ENCODE measurements at places on chromosomes 4 and X.

- no peak for DNase-seq
These were observed 6.5 kb upstream of the RNF4 start for GRCh38 chr4:2462218-2462991.

DNA sequence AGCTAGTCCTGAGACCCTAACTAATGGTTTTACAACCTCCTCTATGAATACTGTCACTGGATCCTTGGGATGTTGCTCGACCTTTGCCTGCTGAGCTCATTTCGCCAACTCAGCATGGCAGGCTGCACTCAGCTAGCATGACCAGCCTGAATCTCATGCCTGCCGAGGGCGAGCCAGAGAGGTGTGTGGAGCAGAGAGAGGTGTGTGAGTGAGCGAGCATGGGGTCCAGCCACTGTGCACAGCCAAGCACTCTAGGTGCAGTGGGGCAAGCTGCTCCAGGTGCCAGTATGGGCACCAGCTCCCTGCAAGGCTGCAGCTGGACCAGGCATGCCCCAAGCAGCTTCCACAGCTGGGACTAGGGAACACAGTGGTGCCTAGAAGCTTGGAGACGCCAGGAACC, 410.9 kb downstream of the PCDH10 start:
- DNase-seq: no peak

DNA sequence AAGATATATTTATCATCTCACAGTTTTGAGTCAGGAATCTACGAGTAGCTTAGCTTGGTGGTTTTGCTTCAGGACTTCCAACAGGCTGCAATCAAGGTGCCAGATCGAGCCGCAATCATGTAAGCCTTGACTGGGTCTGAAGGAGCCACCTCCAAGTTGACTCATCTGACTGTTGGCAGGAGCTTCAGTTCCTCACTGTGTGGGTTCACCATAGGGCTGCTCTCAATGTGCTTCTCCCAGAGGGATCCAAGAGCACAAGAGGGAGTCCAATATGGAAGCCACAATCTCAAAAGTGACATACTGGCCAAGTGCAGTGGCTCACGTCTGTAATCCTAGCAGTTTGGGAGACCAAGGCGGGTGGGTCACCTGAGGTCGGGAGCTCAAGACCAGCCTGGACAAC, 26.5 kb downstream of the DCHS2 start:
- DNase-seq: no peak

- DNase-seq: no peak
These were observed 163.4 kb upstream of the ITM2A start for GRCh38 chrX:79530310-79531108.

GRCh38 chr4:120155287-120155686, 88.6 kb upstream of the MAD2L1 start:
- no peak for DNase-seq

DNA sequence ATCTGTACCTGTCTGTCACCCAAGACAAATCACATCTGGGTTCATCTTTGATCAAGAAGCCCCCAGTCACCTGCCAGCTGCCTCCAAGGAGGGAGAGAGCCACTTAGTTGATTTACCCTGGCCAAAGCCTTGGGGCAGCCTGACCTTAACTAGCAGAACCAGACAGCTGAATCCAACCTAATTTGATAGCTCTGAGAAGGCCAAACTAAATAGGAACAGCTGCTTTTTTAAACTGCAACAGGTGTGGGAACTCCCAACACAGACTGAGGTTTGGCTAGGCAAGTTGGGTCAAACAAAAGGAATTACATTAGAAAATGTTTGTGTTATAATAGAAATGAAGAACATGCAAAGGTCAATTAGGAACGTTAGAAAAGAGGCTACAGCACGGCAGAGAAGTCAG, 375.7 kb downstream of the NLGN4X start:
- DNase-seq: no peak

- no peak for DNase-seq
These were observed 111.6 kb downstream of the FAM53A start for GRCh38 chr4:1572521-1572920.

GRCh38 chr4:121073672-121074381, 1.5 kb upstream of the NDNF start:
- DNase-seq: no peak

DNA sequence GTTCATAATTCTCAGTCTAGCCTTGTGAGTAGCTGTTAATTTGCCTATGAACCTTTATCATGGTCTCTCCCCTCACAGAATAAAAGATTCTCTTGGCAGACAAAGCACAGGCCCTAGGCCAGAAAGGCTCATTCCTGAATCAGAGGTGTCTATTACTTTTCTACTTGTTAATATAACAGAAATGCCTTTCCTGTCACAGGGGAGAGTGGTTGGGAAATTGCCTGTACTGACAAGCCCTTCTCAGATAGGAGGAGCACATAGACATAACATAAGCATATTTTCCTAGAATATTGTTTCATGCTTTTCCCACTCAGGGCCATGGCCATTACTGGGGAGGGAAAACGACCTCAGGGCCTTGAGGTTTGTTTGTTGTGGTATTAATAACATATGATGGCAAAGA, 308.3 kb downstream of the BMPR1B start:
- no peak for DNase-seq

DNA sequence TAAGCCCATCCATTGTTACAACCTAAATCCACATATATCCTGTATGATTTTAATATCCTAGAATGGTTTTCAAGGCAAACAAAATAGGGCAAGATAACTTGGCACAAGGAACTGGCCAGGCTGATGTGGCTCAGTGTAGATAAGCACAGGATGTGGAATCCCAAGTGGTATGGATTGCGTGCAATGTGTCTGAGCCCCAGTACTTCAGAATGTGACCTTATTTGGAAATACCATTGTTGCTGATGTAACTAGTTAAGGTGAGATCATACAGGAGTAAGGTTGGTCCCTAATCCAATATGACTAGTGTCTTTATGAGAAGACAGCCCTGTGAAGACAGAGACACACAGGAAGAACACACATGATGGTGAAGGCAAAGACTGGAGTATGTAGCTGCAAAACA, 72.4 kb downstream of the IL21 start:
- DNase-seq: no peak

DNA sequence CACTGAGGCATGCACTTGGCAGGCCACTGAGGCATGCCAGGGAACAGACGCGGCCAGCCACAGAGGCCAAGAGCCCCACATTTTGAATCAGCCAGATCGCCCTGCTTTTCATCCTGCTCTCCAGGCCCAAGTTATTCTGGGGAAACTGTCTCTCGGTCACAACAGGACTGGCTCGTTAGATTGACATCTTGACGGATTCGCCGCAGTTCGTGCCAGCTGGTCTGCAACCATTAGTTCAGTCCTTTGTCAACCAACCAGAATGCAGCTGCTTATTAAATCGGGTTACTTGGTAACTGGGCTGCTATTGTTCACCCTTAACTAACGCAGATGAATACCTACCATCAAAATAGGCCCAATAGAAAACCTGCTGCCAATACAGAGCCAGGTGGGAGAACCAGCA, 16.7 kb downstream of the CLDN34 start:
- DNase-seq: no peak

- no peak for DNase-seq
These were observed 62.9 kb downstream of the LRP2BP start for GRCh38 chr4:185332575-185333464.

- DNase-seq: no peak
These were observed 823.8 kb downstream of the CCSER1 start for GRCh38 chr4:90951037-90951436.

DNA sequence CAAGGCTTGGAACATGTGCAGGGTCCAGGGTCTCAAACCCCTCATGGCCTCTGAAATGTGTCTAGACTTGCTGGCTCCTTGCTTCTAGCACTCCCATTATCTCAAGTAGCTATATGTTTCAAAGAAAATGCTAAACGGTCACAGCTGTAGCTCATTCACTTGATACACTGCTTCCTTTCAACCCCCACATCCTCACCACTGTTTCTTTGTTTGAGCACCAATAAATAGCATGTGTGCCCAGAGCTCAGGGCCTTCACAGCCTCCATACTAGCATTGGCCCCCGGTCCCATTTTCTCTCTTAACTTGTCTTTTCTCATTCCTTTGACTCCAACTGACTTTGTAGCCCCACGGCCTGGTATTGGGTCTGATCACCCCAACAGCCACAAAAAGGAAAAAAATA, 801.8 kb downstream of the STIM2 start:
- DNase-seq: no peak
